ENCODE measurements at places on chromosomes 3 and 15.

GRCh38 chr3:186214670-186215069 is 105.8 kb upstream of the ETV5 start:
- DNase-seq, result no peak

- no peak for DNase-seq
Observed at GRCh38 chr15:58555162-58556027, 123.6 kb downstream of the LIPC start.

DNA sequence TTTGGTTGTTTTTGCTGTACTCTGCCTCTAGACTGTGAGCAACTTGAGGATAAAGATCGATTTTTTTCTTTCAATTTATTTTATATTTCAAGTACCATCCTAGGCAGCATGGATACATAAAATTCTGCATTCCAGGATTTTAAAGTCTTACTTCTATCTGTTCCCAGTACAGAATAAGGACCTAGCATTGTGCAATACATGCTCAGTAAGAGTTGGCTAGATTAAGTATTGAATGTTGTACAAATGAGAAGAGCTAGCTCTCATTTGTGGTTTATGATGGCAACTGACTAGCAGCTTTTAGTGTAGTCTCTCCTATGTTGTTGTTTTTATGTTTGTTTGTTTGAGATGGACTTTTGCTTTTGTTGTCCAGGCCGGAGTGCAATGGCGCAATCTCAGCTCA is 222.7 kb downstream of the TP63 start:
- no peak for DNase-seq

- no peak for DNase-seq
Observed at GRCh38 chr15:31294067-31294466, 32.6 kb upstream of the KLF13 start.

DNA sequence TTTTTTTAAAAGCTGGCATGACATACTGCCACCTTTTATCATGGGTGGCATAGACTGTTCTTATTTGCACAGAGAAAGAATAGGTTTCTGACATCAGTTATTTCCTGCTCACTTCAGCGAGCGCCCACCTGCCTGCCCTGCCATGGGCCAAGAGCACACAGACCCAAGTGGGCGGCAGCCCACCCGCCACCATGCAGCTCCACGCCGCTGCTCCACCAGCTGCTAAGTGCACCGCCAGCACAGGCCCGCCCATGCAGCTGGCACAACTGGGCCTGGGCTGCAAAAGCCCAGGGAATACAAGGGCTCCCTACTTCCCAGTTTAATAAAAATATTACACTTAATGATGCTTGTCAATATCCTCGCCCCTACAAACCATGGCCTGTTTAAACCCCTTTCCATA is 15.4 kb downstream of the ZNF148 start:
- no peak for DNase-seq

DNA sequence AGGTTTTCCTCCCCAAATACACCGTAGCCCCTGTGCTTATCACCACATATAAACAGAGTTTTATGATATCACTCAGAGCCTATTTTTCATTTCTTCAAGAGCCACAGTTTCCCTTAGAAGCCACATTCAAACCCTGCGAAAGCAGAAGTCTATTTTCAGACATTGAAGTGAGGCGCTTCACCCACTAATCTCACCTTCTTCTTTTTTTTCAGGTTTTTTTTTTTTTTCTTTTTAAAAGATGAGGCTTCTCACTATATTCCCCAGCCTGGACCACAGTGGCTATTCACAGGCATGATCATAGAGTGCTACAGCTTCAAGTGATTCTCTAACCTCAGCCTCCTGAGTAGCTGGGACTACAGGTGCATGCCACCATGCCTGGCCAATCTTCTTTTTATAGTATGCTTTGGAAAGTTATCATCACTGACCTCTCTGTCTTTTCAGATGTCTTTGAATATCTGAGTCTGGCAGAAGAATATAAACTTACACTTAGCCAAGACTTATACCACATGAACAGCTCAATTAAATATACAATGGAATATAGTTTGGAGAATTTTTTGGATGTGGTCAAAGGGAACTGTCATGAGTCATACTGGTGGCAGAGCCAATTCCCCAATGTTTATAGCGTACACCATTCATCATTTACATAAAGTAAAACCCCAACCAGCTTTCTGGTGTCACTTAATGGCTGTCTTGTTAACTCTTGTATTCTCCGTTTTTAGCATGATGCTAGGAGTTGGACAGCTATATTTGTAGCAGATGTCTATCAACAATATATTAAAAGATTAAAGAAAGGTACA is 59.7 kb upstream of the CCDC50 start:
- no peak for DNase-seq

DNA sequence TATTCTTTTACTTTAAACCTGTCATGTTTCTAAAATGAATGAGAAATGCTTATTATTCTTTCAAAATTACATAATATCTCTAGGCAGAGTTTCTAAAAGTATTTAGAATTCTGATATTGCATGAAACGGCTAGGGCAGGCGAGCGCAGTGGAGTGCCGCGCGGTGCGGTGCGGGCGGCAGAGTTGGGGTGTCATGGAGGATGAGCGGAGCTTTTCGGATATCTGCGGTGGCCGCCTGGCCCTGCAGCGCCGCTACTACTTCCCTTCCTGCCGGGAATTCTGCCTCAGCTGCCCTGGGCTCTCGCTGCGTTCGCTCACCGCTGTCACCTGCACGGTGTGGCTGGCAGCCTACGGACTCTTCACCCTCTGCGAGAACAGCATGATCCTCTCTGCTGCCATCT is 12.6 kb downstream of the BNIP2 start:
- no peak for DNase-seq

- no peak for DNase-seq
Observed at GRCh38 chr15:29242456-29243242, 27.0 kb downstream of the NSMCE3 start.

DNA sequence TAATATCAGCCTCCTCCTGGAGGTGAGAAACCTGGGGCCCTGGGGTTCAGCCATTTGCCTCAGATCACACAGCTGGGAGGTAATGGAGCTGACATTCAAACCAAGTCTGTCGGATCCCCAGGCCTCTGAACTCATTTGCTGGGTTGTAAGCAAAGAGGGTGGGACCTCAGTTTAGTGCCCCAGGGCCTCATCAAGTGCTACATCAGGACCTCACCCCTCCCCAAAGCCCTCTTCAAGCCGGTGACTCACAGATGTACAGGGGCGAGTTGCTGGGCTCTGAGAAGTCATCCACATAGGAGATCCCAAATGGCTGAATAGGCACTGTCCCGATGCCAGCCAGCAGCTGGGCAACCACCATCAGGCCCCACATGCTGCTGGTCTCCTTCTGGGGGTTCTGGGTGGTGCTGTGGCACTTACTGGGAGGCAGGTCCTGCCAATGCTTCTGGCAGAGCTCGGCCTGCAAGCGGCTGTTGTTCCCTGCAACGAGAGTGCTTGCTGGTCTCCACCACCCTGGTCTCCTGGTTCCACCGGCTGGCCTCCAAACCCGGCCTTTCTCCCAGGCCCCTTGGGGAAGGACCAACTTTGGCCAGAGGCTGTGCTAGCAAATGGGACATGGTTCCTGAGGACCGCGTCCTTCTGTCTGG is 59.2 kb upstream of the RAB6B start:
- DNase-seq, result no peak

GRCh38 chr3:101484805-101485620 is 28.0 kb downstream of the SENP7 start:
- DNase-seq, result no peak

GRCh38 chr3:54792584-54792983 is 135.3 kb downstream of the LRTM1 start:
- DNase-seq, result no peak

DNA sequence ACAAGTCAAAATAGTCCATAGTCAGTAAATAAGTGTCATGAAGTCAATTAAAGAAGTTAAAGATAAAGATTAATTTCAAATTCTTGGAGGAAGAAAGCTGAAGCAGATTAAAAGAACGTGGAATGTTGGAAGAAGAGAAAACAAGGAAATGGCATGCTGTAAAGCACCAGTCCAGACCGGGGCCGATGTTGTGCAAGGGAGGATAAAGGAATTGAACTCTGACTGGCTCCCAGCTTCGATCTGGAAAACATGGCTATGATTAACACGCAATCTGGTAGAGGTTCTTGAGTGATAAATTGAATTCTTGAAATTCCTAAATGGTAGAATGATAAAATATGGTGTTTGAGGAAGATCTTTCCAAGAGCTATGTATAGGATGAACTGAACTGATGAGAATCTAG is 194.4 kb downstream of the MEIS2 start:
- no peak for DNase-seq

- no peak for DNase-seq
Observed at GRCh38 chr3:45552794-45553371, 41.7 kb upstream of the LIMD1 start.

GRCh38 chr3:141129049-141129448 is 77.9 kb downstream of the SPSB4 start:
- DNase-seq, result no peak

- DNase-seq, result no peak
Observed at GRCh38 chr3:102200126-102200525, 234.7 kb upstream of the ZPLD1 start.

- no peak for DNase-seq
Observed at GRCh38 chr3:134839990-134840389, 44.9 kb downstream of the EPHB1 start.

- DNase-seq, result no peak
Observed at GRCh38 chr3:129783470-129783869, 110.0 kb downstream of the TMCC1 start.

GRCh38 chr15:81575436-81576123 is 201.6 kb upstream of the TMC3 start:
- DNase-seq, result no peak

- DNase-seq, result no peak
Observed at GRCh38 chr15:62828364-62828763, 214.2 kb upstream of the TPM1 start.

DNA sequence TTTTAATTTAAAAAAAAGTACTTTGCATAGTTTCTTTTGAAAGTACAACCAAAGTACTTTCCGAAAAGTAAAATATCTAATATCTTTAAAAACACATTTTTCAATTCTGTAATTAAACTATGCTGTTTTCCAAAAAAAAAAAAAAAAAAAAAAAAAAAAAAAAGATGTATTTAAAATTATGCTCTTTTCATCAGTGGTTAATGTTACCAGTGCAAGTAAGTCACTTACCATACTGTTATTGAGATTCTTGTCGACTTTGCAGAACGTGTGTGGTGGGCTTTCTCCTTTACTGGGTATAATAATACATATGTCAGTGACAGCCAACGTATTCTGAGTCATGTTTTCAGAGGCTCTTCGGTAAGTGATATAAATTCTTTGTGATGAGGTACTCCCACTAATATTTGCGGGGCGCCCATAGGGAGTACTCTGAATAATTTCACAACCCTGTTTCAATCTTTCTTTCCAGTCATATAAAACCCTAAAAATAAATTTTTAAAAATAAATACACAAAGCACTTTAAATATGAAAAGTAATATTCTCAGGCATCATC is 39.9 kb downstream of the DENND4A start:
- no peak for DNase-seq

Measured in stimulated activated naive CD4-positive, alpha-beta T cell (primary cell).